Right renal cortex interstitium (tissue), 3 donors: ENCODE measurements at places on chromosomes 2 and 18. TPM values are rescaled to one million over a fixed set of nuclear protein-coding genes. Genes with fewer than 3 reads are reported as not detected.

The C2orf78 gene
- polyA plus RNA-seq, result not detected

The EFR3B gene
- polyA plus RNA-seq, result 5.7 TPM

The MARCO gene
- not detected for polyA plus RNA-seq

The NYAP2 gene
- not detected for polyA plus RNA-seq

The LIPG gene
- polyA plus RNA-seq, result 56.7 TPM

The TSPYL6 gene
- not detected for polyA plus RNA-seq

The PLCD4 gene
- polyA plus RNA-seq, result 8.8 TPM

The ALPG gene
- polyA plus RNA-seq, result not detected

The LAMA1 gene
- 73.8 TPM for polyA plus RNA-seq

The IL36A gene
- not detected for polyA plus RNA-seq

The DUSP19 gene
- 5.8 TPM for polyA plus RNA-seq

DNA sequence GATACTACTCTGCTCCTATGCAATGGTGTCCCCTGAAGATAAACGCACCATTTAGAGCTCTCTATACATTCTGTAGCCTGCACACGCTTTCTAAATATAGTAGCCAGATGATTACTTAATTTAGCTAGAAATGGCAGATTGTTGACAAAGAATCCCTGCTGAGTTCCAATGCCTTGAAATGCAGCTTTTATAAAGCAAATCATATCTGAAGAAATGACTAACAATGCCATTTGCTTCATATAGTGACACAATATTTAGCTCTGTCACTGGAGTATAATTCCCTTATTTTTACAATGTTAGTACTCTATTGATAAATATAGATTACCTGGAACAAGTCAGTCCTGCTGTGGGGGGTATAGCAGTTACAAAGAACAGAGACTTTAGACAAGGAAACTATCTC is 166.2 kb downstream of the CDCA7 start:
- no peak for DNase-seq

DNA sequence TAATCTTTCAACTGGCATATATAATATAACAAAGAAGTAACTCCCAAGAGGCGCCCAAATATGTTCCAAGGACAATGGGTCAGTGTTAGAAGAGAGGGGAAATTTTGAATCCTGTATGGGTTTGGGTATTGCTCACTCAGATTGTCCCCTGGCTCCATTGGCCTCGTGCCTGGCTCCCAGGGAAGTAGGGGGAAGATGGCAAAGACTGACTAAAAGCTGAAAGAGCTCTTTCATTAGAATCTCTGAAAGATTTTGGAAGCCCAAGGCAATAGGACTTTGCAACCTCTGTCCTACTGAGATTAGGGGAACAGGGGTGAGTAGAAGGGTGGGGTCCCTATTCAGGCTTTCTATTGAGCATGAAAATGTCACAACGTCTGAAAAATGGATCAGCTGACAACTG is 1272.8 kb upstream of the ZEB2 start:
- no peak for DNase-seq

- DNase-seq, result no peak
Observed at GRCh38 chr2:105747991-105748390, 3.3 kb downstream of the NCK2 start.

- no peak for DNase-seq
Observed at GRCh38 chr18:65752625-65753325, 2.0 kb downstream of the CDH7 start.

GRCh38 chr2:68330691-68331090 is 10.9 kb upstream of the CNRIP1 start:
- no peak for DNase-seq

DNA sequence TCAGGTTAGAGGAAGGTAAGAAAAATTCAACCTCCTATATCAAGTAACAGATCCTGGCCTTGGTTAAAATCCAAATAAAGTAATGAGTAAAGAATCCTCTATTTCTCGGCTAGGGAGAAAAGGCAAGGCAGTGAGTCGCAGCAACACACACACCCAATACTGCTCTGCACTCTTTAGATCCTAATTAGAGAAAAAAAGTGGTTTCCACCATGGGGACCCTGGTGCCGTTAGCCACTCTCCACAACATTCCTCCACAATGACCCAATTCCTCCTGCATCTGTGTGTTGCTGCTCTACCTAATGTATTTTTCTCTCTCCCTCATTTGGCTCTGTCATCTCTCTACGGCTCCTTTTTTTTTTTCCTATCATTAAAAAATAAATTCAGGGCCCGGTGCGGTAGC is 462.7 kb downstream of the METTL4 start:
- no peak for DNase-seq

- DNase-seq, result no peak
Observed at GRCh38 chr2:235032466-235032865, 80.6 kb downstream of the SH3BP4 start.

GRCh38 chr2:10407841-10408648 is 40.1 kb downstream of the ODC1 start:
- no peak for DNase-seq

- DNase-seq, result no peak
Observed at GRCh38 chr2:239768031-239768790, 256.9 kb downstream of the NDUFA10 start.

- DNase-seq, result no peak
Observed at GRCh38 chr2:207771421-207771820, 1.7 kb upstream of the FZD5 start.

DNA sequence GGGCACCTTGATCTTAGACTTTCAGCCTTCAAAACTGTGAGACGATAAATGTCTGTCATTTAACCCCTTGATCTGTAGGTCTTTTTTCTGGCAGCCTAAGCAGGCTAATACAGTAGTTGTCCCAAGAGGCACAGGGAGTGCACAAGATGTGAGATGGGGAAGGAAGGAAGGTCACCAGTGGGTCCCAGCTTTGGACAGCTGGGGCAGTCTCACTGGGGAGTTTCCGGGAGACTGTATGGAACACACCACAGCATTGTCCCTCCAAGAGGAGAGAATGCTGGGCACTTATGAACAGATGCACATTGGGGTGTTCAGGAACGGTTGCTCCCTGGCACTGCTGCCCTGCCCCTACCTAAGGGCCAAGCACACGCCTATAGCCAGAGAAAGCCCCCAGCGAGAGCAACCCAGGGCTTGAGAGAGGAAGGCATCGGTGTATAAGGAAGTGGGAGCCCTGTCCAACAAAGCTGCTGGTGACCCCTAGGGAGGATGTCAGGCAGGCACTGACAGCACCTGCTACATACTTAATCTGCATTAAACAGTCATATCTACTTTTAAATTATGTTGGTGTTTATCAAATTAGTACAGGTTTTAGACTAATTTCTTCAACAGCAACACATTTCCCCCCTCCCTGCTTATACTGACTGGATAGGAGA is 11.6 kb upstream of the NCK2 start:
- no peak for DNase-seq

DNA sequence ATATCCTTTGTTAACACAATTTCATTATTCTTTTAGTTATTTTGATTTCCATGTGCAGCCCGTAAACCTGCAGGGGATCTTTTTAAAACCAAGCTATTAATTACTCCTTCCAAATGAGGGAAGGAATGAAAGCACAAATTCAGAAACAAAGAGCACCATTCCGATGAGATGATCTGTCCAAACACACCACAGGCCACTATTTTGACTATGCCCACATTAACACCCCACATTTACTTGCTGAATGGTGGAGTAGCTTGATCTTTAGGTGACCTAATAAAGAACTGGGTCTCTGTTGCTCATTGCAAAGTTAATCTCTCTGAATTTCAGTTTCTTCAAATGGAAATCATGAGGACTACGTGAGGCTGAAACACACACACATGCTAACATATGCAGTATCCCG is 218.0 kb downstream of the IRS1 start:
- no peak for DNase-seq

GRCh38 chr2:152468899-152469692 is 134.1 kb downstream of the FMNL2 start:
- no peak for DNase-seq

DNA sequence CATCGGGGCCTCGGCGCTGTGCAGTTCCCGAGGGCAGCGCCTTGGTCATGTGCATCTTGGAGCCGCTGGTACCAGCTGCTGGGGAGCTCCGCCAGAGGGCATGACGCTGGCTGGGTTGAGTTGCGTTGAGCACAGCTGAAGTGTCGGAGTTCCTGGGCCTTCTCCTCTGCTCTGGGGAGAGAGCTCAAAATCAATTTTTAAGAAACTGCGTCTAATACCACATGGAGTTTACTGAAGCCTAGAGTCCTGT is 48.7 kb downstream of the GREB1 start:
- DNase-seq, result no peak

GRCh38 chr2:171855401-171855800 is 38.6 kb downstream of the SLC25A12 start:
- DNase-seq, result no peak

DNA sequence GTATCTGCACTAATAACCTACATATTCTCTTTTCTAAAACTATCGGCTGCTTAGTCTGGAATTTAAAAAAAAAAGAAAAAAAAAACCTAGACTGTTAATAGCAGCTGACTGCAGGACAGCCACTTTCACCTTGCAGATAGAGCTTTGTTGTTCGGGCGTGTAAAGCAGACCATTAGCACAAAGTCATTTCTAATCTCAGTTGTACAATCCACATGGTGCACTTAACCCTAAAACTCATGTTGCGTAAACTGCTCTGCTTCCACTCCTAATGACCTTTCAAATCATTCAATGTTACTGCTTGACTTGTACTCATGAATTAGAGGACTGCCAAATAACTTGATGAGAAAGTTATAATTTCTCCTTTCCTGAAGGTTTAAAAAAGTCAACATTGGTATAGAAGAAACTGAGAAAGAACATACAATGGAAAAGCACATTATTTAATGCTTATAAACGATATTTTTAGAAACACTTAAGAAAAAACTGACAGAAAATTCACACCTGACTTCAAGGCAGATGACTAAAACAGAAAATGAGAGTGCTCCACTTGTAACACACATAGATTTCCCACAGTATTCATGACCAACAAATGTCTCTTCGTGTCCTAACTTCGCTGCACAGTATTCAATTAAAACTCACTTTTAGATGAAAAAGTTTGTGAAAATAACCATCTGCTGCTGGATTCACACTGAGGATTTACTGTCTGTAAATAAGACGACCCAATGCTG is 2.6 kb downstream of the CDH2 start:
- no peak for DNase-seq
